Activated CD4-positive, alpha-beta T cell treated with anti-CD3 and anti-CD28 coated beads, Interleukin-2, amount 50 U/mL, for 16 hours (primary cell): ENCODE measurements at places on chromosomes 5 and 9.

- DNase-seq = no peak
Measured at GRCh38 chr5:138960145-138960692, 85.1 kb upstream of the LRRTM2 start.

DNA sequence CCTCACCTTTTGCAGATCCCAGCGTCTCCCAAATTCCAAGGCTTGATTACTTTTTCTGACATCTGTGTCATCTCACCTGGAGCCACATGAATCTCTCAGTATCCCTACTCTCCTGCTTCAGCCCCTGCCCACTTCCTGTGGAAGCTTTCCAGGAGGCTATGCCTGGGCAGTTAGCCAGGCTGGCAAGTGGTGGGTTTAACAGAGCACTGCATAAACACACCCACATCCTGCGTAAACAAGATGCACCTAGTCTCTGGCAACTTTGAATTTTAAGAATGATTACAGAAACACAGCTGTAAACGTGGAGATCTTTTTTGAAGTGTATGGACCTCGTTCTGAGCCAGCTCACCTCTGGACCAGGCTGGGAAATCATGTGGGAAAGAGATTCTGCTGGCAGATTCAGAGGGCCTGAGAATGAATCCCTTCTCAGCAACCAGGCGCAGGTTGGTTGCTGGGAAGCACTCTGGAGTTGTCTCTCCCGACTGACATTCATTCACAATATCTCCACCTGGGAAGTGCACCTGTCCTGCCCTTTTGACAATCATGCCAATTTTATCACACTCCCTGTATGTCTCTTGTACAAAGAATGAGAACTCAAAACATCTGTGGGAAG, 55.7 kb upstream of the FANCC start:
- no peak for DNase-seq

DNA sequence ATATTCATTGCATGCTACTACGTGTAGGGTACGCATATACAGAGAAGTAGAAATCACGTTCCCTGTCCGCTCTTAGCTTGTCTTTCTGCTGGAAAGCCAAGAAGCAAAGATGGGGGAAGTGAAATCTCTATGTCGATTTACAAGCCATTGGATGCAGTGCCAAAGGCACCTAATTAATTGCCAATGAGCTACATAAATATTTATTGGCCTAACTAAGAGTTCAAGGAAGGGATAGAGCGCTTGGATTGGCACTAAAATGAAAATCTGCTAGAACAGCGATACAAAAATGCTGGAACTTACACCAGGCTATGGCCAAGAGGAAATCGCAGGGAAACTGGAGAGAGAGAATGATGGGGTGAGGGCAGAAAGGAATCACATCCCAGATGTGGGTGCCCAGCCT, 10.8 kb downstream of the SMIM23 start:
- no peak for DNase-seq

- DNase-seq = peak; percentile 6
Measured at GRCh38 chr5:57327561-57328367, 153.9 kb downstream of the GPBP1 start.

GRCh38 chr9:131799177-131799823, 59.4 kb upstream of the RAPGEF1 start:
- DNase-seq = peak; percentile 35

DNA sequence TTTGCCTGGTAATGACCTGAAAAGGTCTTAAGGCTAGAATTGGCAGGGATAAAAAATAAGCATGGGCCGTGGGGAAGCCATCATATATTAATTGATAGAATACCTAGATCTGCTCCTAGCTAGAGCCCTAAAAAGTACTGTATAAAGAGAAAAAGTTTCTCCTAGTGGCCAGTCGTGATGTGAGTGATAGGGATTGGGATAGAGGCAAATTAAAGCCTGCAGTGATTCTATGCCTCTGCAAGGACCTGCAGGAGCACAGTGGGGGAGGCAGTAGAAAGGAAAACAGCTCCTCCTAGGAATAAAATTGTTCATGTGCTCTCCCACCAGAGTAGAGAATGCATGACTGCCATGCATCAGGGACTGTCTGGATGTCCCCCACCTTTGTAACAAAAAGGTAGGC, 56.2 kb upstream of the FTMT start:
- DNase-seq = no peak

GRCh38 chr5:128613766-128614165, 75.7 kb upstream of the FBN2 start:
- DNase-seq = no peak

DNA sequence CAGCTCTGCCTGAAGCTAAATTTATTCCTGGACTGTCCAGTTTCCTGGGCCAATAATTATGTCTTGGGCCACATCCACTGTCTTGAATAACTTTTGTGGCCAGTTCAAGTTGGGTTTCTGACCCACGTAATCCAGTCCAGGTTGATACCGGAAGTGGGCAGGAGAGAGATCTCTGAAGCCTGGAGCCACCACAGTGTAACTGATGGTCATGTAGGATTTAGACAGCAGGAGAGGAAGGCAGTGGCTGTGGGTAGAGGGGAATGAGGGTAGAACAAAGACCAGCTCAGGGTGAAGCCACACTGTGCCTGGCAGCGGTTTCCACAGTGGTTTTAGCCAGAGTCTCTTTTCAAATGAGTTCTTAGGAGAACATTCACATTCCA, 30.2 kb downstream of the SH3PXD2B start:
- DNase-seq = no peak

- no peak for DNase-seq
Measured at GRCh38 chr5:28296254-28297013, 1258.0 kb upstream of the CDH9 start.

DNA sequence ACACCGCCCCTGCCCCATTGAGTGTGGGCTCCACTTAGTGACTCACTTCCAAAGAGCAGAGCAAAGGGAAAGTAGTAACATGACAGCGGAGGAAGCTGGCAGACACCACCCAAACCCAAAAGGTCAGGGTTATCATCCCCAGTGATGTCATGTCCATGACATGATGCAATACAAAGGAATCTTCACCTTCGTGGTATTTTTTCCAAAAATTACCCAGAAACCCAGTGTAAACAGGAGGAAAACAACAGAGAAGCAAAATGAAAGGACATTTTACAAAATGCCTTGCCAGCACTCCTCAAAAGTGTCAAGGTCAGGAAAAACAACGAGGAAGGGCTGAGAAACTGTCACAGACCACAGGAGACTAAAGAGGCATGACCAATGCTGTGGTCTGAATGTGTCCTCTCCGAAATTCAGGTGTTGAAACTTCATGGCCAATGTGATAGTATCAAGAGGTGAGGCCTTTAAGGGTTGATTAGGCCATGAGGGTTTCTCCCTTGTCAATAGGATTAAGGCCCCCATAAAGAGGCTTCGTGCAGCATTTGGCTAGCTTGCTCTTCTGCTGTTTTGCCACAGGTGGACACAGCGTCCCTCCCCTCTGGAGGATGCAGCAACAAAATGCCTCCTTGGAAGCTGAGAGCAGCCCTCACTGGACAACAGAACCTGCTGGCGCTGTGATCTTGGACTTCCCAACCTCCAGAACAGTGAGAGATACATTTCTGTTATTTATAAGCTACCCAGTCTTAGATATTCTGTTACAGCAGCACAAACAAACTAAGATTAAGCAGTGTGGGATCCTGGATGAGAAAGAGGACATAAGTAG, 30.5 kb upstream of the MED10 start:
- no peak for DNase-seq

- no peak for DNase-seq
Measured at GRCh38 chr5:180441564-180442051, 52.6 kb upstream of the CNOT6 start.
